Upper lobe of left lung (tissue), 6 donors: ENCODE measurements at places on chromosomes 11 and 22.

DNA sequence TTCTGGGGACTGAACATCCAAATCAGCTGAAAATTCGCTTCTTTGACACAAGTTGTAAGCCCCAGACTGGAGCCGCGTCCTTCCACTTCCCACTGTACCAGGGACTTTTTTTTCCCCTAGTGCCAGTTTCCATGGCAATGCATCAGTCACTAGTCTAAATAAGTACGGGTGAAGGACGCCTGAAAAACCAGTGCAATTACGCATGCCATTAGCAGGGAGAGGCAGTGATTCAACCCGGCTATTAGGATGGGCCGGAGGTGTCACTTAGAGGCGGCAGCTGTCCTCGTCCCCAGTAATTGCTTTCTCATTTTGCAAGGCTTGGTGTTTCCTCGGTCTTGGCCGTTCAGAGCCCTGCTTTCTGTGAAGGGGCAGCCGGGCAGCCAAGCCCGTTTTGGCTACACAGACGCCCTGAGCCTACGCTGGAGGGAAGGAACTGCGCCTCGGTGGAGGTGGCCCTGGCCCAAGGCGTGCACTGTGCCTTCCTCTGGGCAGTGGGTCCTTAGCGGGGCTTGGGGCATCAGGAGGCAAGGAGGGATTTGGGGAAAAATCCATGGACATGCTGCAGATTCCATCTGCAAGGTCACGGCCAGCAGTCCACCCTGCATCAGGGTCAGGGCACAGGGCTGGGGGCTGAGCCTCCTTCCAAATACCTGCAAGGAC is 319.7 kb downstream of the CTTN start:
- no peak for DNase-seq

DNA sequence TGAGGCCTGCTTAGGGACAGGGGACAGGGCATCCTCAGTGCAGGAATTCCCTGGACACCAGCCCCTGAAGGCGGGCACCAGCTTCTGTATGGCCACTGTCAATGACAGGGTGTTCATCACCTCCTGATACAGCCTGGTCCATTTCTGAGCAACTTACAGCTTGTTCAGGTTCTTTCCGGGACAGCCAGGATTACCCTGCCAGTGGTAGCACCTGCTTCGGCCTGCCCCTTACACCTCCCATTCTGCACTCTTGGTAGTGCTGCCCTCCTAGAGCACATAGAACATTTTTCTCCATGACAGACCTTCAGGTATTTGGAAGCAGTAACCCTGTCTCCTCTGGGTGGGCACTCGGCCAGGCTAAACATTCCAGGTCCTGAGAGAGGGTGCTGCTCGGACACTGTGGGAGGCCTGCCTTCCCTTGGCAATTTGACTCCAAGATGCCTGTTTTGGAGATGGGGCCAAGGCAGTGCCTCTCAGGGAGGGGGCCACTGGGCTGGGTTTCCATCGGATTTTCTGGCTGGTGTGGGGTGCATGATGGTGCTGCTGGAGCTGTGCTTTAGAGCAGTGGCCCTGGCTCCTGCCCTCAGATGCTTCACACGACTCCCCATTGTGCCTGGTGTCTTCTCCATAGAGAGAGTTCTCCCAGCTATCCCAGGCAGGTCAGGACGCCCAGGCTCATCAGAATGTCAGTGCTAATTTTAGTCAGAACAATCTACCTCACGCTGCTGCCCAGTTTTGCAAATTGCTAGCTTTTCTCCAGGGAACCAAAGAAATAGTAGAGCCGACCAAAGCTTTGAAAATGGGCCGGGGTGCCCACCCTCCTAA is 1.2 kb downstream of the GAL3ST3 start:
- no peak for DNase-seq

GRCh38 chr11:122853971-122854446 is 15.7 kb downstream of the CRTAM start:
- no peak for DNase-seq

DNA sequence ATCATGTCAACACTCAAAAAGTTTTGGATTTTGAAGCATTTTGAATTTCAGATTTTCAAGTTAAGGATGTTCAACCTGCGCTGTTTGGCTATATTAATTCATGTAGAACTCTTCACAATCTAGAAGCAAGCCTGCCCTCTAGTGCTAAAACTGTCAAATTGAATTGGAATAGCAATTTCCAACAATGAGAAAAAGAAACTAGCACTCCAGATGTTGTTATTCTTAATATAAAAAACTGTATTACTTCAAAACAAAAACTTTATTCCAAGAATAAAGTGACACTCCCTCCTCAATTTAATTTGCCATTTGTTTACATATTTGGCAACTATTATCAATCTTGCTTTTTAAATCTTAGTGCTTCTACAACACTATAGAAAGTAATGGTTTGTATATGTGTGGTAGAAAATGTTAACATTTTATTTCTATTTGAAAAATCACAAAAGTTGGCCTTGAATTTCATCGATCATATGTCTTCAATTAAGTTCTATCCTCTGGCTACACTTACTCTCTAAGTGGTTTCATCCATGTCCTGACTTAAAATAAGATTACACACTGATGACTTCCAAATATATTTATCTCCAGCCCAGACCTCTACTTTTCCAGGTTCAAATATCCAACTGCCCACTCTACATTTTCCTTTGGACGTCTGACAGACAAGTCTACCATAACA is 36.6 kb downstream of the DCUN1D5 start:
- DNase-seq: no peak

- DNase-seq: no peak
Observed at GRCh38 chr11:18770479-18771125, 21.0 kb downstream of the PTPN5 start.

DNA sequence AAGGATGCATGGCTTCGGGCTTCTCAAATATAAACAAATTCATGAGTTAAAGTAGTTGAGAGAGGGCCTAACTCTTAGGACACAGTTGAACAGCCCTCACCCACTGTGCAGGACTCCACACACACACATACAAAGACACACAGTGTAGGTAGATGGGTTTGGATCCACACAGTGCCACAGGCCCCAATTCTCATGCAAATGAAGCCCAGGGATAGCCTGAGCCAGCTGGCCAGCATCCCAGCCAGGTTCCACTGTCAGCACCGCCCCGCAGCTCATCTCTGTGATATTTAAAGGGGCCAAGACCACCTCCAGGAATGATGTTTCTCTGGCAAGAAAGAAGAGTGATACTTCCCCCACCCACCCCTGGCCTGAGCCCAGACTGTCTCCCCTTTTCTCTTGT is 11.7 kb downstream of the SLC35C1 start:
- no peak for DNase-seq

DNA sequence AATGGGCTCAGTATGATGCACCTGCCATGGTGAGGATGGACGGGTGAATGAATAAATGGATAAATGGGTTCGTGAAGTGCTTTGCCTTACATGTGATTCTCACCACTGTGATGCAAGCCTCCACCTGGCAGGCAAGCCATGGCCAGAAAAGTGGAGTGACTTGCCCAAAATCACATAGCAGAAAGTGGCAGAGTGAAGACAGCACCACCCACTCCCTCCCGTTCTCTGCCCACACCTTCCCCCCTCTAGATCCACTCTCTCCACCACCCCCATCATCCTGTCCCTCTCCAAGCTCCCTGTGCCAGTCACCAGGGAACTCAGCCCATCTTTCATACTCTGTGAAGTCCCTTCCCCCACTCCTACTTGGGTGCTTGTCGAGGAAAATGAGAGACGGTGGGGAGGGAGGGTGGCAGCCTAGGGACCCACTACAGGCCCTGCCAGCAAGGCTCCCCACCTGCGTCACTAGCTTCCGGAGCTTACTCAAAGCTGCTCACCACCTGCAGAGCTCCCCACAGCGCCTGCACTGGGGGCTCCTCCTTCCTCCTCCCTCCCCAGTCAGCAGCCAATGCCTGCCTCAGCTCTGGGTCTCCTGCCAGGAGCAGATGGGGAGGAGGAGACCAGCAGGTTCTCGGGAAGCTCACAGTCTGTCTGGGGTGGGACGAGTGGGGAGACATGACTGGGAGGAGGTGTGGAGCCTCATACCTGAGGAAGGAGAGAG is 82.3 kb downstream of the PDE2A start:
- no peak for DNase-seq

DNA sequence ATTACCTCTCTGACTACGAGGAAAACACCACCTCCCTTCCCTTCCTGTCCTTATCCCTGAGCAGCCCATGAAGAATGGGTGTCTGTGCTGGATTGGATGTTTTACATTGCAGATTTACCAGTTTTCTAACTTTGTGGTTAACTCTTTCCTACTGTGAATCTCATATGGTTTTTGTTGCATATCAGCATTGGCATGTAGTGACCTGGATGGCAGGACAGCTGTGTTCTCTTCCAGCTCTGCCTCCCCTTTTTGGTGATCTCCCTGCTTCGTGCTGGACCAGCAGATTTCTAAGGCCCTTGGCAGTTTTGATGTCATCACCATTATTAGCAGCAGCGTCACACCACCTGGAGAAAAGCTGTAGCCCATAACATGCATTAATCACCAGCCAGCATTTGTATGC is 26.7 kb downstream of the OR6Q1 start:
- DNase-seq: no peak

GRCh38 chr22:49753961-49754695 is 73.5 kb downstream of the BRD1 start:
- peak; percentile 6 for DNase-seq

GRCh38 chr11:120659076-120659475 is 147.5 kb downstream of the GRIK4 start:
- DNase-seq: no peak

- no peak for DNase-seq
Observed at GRCh38 chr11:32940865-32941264, 48.3 kb downstream of the QSER1 start.

- peak; percentile 79 for DNase-seq
Observed at GRCh38 chr22:50027639-50028537, 15.3 kb upstream of the IL17REL start.

DNA sequence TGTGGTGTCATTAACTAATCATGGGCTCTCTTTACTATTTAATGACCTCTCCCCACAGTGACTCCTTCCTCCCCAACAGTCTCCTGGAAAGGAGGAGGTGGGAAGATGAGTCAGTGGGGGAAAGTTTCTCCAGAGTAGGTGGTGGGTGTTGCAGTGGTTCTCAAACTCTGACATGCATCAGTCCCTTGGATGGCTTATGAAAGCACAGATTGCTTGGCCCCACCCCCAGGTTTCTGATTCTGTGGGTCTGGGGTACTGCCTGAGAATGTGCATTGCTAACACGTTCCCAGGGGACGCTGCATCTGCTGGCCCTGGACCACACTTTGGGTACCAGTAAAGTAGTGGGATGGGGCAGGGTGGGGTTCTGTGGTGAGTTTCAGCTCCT is 9.8 kb downstream of the CD82 start:
- no peak for DNase-seq

DNA sequence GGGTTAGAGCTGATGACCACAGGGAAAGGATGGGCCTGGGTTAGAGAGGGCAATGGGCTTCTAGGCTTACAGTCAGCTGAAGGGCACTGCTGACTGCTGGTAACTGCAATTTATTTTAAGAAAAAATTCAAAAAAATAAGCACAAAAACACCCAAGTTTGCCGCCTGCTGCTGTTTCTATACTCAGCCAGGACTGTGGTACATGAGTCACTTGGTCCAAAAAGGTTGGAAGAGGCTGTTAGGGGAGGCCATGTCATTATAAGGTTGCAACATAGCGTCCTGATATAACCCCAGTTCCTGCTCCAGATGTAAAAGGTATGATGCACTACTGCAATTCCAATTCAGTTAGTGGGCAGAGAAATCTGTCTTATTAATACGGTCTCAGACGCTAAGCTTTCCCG is 98.9 kb downstream of the ETS1 start:
- DNase-seq: no peak

- DNase-seq: no peak
Observed at GRCh38 chr11:6646918-6647679, 8.5 kb downstream of the DCHS1 start.

- DNase-seq: no peak
Observed at GRCh38 chr22:19641254-19641982, 72.9 kb upstream of the SEPTIN5 start.

DNA sequence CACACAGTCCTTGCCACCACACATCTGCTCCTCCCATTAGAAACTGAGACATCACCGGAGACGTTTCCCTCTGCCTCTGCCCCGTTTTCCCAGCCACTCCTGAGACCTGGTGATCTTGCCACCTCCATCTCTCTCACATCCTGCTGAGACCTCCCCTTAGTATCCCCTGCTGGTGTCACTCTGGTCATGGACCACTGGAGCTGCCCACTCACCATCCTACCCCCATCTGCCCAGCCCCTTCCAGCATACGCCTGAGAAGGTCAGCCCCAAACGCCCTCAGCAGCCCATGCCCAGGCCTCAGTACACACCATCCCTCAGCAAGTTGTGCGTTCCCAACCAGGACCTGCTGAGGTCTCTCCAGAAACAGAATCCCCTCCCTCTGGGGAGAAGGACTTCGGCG is 64.3 kb downstream of the SHANK2 start:
- no peak for DNase-seq

GRCh38 chr11:65961267-65962140 is at the start of gene SART1:
SART1 (plus strand) TSS chr11:65961734; CDS start chr11:65961781, 47 bp downstream.
- peak; percentile 99 for DNase-seq

- no peak for DNase-seq
Observed at GRCh38 chr11:95014184-95014821, 10.8 kb upstream of the KDM4E start.

DNA sequence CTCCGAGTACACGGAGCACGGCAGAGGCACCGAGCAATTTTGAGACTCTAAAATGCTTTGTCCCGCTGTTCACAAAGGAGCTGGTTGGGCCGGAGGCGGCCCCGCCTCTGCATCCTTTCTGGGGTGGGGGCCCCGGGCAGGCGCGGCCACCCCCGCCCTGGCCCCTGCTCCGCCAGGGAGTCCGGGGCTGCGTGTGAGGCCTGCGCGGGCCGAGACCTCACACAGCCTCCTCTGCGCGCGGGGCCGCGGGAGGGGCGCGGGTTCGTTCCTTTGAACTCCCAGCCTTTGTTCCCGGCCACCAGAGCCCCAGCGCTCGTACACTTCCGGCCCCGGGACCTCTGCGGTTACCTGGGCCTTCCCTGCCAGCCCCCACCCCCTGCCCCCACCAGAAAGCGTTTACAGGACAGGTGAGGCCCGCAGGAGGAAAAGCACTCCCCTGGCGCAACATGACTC is 1.6 kb downstream of the FGF19 start:
- DNase-seq: no peak

- peak; percentile 70 for DNase-seq
Observed at GRCh38 chr11:67409781-67410368, 5.6 kb upstream of the CARNS1 start.

DNA sequence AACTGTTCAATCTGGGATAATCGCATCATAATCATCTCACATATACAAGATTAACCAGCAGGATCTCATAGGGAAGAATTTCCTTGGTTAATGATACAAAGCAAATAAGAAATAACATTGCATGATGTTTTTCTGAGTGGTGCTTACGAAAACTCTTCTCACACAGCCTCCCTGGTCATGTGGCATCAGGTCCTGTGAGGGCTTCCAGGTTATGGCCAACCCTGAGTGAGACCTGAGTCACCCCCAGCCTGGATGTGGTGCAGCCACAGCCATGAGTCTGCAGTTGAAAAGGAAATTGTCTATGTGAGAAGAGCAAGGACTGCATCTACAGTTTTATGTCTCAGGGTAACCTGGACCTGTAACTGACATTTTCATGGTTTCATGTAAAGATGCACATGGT is 90.5 kb upstream of the XKR3 start:
- DNase-seq: no peak

- no peak for DNase-seq
Observed at GRCh38 chr11:119085437-119085847, 761 bp downstream of the HMBS start.

- DNase-seq: no peak
Observed at GRCh38 chr11:14073849-14074476, 111.4 kb downstream of the SPON1 start.
